Activated T-helper 1 cell treated with Interleukin-2 at 50 U/mL for 16 hours (primary cell): ENCODE measurements at places on chromosomes 1 and 21.

GRCh38 chr1:65330021-65330420 is 20.7 kb downstream of the DNAJC6 start:
- DNase-seq = no peak

DNA sequence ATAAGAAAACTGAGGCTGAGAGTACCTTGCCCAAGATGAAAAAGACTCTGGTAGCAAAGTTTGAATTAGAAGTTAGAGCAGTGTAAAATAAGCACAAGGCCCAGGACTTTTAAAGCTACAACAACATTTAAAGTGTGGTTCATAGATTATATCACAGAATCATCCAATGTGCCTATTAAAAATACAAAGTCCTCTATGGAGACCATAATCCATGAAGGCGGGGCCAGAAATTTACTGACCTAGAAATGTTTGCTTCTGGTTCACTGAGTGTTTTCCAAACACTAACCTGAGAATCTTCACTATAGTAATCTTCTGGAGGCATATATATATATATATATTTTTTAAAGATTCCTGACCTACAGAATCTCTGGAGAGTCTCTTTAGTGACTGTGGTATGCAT is 12.3 kb downstream of the DEPDC1 start:
- no peak for DNase-seq

DNA sequence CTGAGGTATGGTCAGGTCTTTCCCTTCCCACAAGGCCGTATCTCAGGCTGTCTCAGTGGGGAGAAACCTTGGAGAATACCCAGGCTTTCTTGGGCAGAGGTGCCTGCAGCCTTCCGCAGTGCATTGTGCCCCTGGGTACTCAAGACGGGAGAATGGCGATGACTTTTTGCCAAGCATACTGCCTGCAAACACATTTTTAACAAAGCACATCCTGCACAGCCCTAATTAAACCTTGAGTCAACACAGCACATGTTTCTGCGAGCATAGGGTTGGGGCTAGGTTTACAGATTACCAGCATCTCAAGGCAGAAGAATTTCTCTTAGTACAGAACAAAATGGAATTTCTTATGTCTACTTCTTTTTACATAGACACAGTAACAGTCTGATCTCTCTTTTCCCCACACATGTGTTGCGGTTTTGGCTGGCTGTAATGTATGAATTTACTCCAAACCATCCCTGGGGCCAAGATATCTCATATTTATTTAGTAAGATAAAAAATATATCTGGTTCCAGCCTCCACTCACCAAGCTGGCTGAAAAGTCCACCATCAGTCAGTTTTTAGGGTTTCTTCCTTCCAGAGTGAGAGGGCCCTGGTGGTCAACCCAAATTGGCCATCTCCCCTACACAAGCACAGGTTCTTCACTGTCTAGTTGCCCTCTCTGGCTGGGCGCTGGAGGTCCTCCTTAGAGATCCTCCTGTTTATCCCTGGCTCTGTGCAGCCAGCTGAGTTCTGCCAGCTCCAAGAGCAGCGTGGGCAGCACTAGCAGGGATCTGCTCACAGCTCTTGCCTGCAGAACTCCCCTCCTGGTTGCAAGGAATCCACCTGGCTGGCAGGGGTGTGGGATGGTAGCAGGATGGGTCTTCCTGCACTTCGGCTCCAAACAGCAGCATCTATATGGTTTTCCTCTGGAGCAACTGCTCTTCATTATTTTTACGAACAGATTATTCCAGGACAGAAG is 2.6 kb downstream of the FAAH start:
- DNase-seq = no peak

DNA sequence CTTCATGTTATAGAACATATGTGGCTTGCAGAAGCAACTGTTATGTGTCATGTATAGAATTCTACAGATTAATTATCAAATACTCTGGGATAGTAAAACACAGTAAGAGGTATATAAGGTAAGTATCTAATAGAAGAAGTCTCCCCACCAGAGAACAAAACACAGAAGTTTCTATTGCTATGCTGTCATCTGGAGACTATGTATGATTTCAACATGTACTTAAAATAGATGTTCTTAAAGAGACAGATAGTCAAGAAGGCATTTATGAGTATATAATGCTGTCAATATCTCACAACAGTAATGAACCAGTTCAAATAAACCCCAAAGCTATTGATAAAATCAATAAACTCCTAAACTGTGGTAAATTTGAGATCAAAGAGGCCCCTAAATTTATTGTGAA is 8.1 kb upstream of the ADCY10 start:
- no peak for DNase-seq

GRCh38 chr1:20494609-20495311 is 8.8 kb upstream of the CAMK2N1 start:
- DNase-seq = no peak

GRCh38 chr1:107327446-107327845 is 186.6 kb downstream of the NTNG1 start:
- DNase-seq = no peak

GRCh38 chr1:61457526-61458040 is 267.4 kb downstream of the TM2D1 start:
- DNase-seq = no peak

DNA sequence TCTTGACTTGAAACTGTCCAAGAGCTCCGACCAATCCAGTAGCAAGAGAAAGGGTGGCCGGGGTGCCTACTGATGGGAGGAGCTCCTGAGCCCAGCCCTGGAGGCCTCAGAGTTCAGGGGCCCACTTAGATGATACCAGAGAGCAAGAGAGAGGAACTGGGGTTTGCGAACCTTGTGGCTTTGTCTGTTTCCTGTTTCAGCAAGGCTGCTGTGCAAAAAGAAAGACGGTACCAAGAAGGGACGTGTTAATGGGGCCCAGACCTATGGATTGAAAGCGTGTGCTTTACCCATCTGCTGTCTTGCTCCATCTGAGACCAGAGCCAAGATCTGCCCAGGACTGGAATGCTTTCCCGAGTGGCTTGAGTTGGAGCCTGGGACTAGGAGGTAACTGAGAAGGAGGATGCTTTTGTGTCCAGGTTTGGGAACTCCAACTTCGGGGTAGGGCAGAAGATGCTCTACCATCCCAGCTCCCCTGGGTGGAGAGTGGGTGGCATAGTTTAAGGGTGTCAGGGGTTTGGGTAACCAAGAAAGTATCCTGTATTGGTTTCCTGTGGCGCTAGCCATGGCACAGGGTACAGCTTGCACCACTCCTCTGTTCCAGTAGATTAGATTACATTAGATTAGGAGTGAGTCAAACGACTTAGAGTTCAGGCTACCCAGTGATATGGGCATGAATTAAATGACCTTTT is at the start of gene TRAF3IP3:
Gene TRAF3IP3, plus strand, starts transcription at position 128 of the 689 bp plus-strand sequence. CDS start 3,987 bp downstream, outside the sequence.
- DNase-seq = peak; percentile 65
